CD8-positive, alpha-beta memory T cell (primary cell): ENCODE measurements at places on chromosomes 11 and 22. TPM values are rescaled to one million over a fixed set of nuclear protein-coding genes. Genes with fewer than 3 reads are reported as not detected.
A peak's percentile ranks its signal among the peaks of the same experiment; 100 is the strongest.

DNA sequence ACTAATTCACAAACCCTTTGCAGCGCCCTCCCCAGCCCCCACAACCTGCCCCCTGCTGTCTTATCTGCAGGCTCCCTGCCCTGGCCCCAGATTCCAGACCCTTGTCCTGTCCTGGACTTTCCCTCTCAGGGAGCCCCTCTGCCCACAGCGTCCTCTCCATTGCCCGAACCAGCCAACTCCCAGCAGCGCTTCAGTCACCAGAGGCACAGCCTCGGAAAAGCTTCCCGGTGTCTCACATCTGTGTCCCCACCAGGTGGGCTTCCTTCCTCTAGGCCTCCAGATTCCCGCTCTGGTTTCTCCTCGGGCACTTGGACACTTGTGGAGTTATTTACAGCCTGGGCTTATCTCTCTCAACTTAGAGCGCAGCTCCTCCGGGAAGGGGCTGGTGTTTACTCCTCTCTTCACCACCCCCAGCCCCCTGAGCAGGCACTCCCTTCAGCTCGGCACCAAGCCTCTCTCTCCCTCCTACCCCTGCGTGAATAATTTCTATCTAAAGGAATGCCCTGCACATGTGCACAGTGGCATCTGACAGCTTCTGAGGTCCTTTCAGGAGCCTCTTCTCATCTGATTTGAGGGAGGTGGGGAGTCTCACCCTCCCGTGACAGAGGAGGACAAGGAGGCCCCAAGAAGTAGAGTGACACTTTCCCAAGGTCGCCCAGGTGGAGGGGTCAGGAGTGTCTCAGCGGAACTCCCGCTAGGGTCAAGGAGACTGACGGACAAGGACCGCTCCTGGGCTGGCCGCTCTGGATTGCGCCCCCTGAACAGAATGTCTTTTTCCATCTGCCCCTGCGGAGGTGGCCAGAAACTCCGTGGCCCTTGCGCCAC lies 838 bp downstream of the WNT11 start:
- DNase-seq, result no peak

DNA sequence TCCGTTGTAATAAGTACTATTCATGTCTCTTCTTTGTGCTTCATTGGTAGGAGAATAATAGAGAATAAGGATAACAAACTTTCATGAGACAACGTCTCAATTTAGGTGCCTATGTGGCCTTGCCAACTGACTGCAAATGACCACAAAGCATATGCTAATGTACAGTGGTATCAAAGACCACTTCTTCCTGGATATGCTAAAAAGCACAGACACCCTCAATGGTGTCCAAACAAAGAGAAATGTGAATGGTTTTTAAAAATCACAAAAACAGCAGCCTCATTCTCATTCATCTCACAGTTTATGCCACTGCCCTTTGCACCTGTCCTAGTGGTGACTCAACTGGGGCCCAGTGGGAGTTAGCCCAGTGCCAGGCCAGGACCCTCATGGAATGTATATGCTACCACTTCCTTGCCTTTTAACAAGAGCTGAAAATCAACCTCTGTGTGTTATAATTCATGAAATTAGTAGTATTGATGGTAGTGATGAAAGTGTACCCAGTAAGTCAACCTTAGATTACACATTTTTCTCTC lies 65.2 kb upstream of the MTMR2 start:
- DNase-seq, result no peak

- no peak for DNase-seq
These were observed 26.3 kb upstream of the RFPL3 start for GRCh38 chr22:32331236-32331917.

DNA sequence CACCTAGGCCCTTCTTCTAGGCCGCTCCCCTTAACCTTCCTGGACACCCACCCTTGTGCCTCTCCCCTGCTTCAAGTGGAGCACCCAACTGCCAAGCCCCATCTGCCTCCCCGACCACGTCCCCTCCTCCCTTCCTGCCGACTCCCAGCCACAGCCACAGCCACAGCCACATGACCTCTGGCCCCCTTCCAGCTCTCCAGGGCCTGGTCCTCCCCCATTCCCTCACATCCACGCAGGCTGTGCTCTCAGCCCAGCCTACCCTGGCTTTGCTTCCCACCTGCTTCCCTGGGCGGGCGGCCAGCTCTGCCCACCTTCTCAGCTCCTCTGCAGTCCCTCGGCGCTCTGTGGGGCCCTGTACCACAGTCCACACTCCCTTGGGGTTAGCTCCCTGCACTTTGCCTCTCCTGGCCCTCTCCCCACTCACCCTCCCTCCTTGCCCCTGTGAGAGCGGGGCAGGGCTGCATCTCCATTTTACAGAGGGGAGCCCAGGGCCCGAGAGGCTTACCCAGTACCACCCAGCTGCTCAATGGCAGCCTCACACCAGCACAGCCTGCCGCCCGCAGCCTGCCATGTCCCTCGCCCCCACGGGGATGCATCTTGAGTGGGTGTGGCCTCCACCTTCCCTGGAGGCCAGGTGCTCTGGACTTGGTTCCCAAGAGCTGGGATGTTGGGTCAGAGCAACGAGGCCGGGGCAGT lies 20.3 kb downstream of the PARVG start:
- DNase-seq, result no peak

GRCh38 chr11:28735511-28735910 lies 627.3 kb downstream of the METTL15 start:
- no peak for DNase-seq

GRCh38 chr11:129785383-129786111 lies 30.1 kb upstream of the TMEM45B start:
- DNase-seq, result no peak

DNA sequence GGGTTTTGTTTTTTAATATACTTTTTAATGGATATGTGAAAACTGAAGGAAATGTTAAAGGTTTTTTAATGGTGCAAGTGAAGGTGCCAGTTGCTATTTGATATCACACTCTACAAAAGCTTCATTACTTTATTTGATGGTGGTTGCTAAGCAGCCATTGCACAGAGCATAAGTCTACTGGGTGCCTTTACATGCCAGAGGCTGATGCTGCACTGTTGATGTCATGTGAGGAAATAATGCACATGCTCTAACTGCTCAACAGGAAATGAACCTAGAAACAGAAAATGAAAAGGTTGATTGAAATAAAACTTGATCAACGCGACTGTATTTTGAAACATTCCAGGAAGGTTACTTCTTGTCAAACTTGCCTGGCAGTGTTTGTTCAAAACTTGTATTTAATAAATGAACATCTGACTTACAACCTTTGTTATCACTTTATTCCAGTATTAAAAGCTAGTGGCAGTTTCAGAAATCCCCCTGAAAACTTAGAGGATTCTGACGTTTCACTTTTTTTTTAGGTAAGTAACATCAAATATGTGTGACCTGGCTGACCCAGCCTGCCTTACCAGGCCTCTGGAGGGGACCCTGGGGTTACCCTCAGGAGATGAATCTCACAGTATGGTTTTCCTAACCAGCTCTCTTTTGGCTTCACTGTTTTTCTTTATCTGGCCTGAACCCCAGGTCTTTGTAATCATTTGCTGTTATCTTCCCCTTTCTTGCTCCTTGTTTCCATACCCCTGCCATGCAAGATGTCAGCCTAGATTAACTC lies 2.4 kb upstream of the ATP5MG start:
- peak; percentile 43 for DNase-seq

- no peak for DNase-seq
These were observed 52.6 kb downstream of the TENM4 start for GRCh38 chr11:79388201-79388600.

Gene KRTAP5-7
- not detected for total RNA-seq

Gene FAT3
- not detected for total RNA-seq

DNA sequence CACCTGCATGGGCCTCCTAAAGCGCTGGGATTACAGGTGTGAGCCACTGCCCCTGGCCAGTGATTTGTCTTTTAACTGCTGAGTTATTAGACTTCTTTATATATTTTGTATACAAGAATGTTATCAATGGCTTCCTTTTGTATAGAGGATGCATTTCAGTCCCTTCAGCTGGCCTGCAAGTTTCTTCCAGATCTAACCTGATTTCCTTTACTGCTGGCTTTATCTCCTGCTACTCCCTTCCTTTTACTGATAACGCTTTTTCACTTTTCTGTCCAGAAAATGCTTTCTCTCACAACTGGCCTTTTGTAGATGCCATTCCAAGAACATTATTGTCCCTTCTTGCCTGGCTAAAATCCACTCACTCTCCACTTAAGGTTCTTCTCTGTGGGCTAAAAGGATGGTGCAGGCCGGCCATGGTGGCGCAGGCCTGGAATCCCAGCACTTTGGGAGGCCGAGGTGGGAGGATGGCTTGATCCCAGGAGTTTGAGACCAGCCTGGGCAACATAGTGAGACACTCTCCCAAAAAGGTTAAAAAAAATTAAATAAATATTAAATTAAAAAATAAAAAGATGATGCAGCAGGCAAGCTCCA lies 118.1 kb downstream of the NECTIN1 start:
- DNase-seq, result no peak

GRCh38 chr11:10493041-10493663 lies 38.1 kb downstream of the AMPD3 start:
- DNase-seq, result no peak

Gene H19
- total RNA-seq, result not detected

- no peak for DNase-seq
These were observed 17.2 kb downstream of the CREB3L1 start for GRCh38 chr11:46294365-46295309.

DNA sequence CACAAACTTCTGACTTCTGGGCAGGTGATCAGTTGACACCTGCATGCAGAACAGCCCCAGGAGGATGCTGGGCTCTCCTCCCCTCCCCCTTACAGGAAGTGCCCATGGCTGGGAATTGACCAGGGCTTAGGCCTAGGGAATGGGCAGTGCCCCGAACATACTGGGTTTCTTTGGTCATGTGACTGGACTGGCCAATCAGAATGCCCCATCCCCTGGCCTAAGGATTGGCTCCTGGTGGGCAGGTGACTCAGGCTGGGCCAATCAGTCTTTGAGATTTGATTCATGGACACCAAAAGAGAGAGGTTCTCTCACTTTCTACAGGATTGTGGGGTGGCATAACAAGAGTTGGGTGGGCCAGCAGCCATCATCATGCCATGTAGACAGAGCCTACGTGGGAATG lies 37.1 kb downstream of the MCM5 start:
- DNase-seq, result no peak

DNA sequence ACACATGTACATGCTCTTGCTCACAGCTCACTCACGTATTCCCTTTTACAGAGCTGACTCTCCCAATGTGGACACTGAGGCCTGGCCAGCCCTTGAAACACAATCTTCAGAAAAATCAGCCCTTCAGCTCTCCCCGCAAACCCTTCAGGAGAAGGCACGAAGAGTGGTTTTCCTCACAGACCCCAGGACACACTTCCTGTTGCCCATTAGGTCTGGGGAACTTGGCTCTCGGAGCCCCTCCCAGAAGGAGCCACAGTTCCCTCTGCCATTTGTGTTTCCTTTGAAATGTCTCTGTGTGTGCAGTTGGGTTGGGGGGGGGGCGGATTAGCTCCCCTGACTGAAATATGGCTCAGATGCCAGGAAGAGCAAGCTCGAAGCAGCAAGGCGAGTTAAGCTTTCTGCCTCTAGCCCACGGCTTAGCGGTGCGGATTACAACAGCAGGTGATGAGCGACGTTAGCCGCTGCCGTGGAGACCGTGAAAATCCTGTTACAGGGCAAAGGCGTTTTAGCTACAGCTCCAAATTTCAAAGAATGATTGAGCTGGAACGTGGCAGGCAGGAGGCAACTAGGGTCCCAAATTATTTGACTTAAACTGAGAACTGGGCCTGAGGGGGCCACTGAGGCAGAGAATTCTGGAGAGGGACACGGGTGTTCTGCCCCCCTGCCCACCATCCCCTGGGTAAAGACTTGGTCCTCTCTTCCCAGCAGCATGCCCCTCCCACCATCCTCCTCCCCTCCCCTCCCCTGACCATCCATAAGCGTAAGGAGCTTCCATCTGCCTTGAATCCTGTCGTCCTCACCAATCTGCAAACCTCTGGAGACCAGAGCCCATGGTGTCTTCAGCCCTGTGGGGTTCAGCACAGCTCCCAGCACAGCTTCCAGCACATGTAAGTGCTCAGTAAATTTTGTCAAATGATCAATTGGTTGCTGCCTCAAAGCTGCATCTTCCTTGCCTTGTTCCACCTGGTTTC lies 598.6 kb downstream of the BUD13 start:
- no peak for DNase-seq

DNA sequence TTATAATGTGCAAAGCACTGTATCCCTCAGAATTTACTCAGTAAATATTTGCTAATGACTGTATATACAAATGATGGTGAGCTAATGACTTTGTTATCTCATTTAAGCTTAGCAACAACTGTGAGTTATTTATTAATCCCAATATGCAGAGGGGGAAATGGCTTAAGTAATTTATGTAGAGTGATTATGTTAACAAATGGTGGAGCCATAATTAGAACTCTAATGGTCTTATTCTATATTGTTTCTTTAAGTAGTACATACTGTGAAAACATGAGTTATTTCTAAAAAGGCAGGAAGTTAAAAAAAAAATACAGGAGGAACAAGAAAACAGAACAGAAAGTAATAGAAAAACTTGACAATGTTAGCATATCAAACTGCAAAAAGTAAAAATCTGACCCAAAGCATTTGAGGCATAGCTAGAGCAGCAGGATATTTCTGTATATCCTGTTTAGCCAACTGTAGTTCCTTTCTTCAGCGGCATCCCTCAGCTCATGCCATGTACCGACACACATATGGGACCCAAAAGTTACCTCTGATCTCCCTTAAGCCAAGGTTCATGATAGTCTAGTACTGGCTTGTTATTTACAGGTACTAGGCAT lies 94.2 kb downstream of the FCHSD2 start:
- DNase-seq, result no peak

DNA sequence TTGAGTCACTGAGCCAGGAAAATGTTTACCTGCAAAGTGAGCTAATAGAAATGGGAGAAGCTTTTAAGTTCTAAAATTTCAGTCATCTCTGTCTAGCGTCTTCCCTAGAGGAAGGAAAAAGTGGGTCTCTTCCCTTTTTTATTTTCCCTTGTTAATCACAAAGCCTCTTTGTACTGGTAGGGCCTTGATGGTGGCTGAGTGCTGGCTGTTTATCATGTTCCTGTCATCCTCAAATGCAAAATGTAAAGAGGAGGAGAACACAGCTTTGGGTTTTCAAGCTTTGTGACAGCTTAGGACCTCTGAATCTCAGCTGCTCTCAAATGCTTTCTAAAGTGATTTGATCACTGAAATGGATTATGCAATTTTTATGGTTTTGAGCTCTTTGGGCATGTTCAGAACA lies 222.0 kb downstream of the TMEM135 start:
- DNase-seq, result no peak

Gene RAG1
- 0.27 TPM for total RNA-seq
